Stimulated activated CD4-positive, alpha-beta T cell treated with anti-CD3 and anti-CD28 coated beads, Interleukin-1b, Interleukin-23, amount 100 ng/mL, for 4 hours (primary cell): ENCODE measurements at places on chromosomes 7 and 10.

DNA sequence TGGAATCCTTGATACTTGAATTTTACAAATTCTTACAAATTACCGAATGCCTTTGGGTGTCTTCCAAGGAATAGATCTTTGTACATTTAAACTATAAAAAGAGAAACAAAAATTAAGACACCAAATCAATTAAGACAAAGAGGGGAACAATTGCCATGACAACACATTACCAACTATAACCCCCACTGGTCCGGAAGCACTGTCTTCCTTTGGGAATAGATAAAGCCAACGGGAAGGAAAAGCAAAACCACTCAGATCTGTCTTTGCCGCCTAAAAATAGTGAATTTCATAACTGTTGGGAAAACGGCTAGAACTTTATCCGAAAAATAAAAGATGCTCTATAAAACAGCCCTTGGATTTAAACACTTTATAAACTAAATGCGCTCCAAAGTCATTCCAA is 37.4 kb downstream of the GRB10 start:
- no peak for DNase-seq

DNA sequence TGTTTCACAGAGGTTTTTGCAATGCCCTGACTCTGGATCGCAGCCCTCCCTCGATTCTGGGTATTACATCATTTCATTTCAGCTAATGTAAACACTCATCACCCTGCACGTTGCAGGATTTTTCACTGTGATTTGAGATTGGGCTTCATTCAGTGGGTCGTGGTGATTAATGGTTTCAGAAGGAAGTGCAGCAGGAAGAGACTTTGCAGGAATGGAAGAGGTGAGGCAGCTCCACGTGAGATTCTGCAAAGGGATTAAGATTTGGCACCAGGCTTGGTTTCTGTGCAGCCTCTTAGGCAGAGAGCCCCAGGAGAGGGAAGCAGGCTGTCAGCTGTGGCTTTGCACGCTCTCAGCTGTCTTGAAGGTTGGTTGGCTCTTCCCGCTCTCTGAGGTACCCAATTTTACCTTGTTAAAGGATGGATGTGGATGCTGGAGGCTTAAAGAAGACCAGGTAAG is 95.2 kb downstream of the PLCE1 start:
- DNase-seq, result no peak

DNA sequence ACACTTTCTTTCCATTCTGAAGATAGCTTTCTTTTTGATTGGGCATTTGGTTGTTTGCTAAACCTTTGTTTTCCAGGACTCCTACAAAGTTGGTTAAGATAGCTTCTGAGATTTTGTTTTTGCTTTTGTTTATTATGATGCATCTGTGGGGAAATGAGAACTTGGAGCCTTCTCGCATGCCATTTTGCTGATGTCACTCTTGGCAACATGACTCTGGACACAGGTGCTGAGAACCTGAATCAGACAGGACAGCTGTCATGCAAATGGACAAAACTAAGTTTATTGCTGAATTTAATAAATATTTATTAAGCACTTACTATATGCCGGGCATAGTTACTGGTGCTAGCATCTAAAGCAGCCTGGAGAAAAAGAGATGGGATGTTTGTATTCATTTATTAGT is 274.1 kb downstream of the ZEB1 start:
- DNase-seq, result no peak

DNA sequence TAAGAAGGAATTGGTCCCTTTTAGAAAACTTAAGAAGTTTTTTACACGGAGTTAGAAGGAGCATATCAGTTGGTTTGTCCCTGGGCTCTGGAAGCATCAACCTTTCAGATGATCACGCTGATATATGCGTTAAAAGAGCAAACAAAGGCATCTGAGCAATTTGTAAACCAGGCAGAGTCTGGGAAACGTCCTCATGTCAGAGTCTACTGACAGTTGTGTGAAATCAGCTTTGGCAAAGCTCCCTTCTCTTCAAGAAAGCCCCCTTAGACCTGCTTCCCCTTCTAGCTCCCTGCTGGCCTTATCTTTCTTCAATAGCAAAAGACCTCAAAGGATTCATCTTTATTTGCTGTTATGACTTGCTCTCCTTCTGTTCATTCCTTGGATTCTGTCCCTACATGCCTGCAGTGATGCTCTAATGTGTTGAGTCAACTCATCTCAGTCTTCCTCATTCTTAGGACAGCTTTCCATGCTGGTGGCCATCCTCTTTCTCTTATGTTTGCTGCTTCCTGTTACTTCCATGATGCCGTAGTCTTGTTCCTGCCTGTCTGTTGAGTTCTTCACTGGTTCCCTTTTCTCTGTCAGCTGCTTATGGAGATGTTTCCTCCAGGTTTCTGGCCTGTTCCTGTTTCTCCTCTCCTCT is 106.5 kb upstream of the BMPER start:
- no peak for DNase-seq

DNA sequence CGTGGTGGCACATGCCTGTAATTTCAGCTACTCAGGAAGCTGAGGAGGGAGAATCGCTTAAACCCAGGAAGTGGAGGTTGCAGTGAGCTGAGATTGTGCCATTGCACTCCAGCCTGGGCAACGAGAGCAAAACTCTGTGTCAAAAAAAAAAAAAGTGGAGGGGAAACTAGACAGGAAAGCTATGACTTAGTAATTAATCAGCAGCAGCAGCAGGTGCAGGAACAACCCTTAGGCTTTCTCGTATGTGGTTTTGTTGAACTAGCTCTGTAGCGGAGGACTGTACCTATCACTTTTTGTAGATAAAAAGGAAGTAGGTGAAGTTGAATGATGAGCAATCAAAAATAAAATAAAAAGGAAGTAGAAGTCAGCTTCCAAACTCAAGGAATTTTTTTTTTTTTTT is 76.9 kb upstream of the KMT2C start:
- DNase-seq, result peak; percentile 3

- no peak for DNase-seq
These were observed 102.7 kb upstream of the MKLN1 start for GRCh38 chr7:131224996-131225395.

DNA sequence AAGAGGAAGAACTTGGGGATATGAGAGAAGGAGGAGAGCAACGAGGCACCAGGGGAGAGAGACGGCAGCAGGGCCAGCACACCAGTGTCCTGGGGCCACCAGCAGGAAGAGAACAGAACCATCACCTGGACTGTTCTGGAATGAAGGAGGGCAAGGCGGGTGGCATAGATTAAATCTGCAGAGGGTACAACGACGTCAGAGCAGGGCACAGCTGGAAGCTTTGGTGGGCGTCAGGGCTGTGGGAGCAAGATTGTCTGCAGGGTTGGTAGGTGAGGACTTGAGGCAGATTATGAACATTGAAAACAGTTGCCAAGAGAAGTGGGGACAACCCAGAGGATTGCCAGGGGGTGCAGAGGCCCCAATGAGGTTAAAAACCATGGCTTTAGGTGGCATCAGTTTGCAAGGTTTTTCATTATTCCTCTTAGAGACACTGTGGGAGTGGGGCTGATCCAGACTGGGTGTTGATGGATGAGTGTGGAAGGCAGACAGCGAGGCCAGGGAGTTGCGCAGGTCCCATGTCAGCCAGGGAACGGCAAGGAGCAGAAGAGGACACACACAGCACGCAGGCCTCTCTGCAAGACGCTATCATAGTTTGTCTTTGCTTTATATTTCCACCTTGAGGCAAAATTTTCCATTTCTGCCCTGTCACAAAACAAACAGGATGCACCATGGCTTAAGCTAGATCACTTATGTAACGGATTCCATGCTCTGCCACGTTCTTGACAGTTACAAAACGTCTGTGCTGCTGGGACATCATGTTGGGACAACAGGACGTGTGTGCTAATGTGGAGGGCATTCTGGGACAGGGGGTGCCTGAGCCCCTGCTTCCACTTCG is 52.5 kb upstream of the LEP start:
- no peak for DNase-seq

GRCh38 chr7:71995111-71995510 is 417.0 kb downstream of the CALN1 start:
- DNase-seq, result no peak

- DNase-seq, result no peak
These were observed 159.3 kb downstream of the PTPN20 start for GRCh38 chr10:47070541-47070940.

- DNase-seq, result no peak
These were observed 730.0 kb upstream of the SORCS1 start for GRCh38 chr10:107894516-107894915.

DNA sequence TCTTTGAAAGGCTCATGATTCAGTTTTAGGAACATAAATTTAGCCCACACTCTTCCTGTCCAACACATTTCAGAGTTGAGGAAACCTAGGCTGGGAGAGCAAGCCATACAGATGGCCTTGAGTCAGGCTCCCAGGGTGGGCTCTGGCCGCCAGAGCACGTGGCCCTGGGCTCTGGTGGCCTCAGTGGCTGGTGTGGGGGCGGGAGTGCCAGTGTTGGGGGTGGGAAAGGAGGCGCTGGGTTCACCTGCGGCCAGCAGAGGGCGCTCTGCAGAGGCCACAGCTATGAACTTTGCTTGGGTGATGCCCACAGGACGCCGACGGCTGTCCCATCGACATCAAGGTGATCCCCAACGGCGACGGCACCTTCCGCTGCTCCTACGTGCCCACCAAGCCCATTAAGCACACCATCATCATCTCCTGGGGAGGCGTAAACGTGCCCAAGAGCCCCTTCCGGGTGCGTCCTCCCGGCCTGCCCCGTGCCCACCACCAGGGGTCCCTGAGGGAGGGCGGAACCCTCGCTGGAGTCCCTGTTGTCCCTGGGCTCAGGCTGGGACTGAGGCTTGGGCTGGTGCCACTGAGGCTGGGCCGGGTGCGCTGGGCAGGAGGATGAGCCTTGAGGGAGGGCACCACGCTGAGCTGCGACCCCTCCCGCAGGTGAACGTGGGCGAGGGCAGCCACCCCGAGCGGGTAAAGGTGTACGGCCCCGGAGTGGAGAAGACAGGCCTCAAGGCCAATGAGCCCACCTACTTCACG is 11.9 kb downstream of the FLNC start:
- DNase-seq, result peak; percentile 53

DNA sequence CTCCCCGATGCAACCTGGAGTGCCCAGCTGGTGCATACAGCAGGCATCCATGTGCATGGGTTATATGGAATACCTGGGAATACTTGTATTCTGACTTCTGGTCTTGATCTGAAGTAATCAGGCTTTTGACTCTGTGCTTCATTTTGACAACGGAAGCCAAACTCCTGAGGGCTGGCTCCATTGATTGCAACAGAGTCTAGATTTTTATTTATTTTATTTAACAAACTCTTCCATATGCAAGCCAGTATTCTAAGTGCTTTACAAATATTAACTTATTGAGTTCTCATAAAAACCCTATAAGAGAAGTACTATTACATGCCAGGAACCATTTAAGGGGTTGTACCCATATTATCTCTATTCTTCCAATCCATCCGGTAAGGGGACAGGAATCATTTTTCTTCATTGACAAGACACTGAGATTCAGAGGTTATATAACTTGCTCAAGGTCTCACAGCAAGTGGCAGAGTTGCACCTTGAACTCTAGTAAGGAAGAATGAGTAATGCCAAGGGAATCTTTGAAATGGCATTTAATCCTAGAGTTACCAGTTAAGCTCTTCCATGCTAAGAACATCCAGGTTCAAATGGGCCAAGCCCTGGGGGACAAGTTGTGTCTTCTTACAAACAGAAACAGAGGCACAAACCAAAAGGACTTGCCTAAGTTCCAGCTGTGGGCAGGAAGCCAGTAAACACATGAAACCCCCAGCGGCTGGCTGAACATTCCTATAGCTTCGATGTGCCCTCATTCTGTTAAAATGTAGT is 241.0 kb downstream of the WDR11 start:
- DNase-seq, result no peak

GRCh38 chr7:29604702-29605101 is 41.1 kb downstream of the PRR15 start:
- DNase-seq, result no peak

- DNase-seq, result no peak
These were observed 78.7 kb downstream of the GATA3 start for GRCh38 chr10:8133146-8133545.

DNA sequence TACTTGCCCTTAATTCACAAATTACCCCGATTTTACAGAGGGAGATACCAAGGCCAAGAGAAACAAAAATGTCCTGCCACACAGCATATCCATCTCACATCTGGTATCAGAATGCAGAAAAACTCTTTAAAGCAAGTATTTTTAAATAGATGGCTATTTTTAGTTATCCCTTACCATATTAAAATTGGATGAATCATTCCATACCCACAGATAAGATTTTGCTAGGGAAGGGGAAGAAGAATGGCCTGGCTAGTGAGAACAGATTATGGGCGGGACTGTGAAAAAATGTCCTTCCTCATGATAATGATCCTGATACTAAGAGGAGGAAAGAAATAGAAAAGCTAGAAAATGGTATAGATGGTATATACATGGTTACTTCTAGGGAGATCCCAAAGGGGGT is 80.6 kb upstream of the GATAD1 start:
- DNase-seq, result no peak

GRCh38 chr7:35831208-35831607 is 30.4 kb downstream of the SEPTIN7 start:
- DNase-seq, result no peak

- no peak for DNase-seq
These were observed 700.9 kb downstream of the GRID1 start for GRCh38 chr10:85665681-85666080.

GRCh38 chr10:70007116-70007820 is 45.4 kb upstream of the MACROH2A2 start:
- no peak for DNase-seq

DNA sequence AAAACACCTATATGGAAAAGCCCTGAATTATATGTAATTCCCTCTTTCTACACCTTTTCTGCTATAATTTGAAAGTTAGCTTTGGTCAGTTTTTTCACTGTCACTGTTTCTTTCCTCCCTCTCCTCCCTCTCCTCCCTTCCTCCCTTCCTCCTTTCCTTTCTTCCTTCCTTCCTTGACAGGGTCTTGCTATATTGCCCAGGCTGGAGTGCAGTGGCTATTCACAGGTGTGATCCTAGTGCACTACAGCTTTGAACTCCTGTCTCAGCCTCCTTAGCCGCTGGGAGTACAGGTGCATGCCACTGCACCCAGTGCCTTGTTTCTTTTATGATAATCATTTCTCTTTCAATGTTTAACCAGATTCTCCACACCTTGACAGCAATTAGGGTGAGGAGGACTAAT is 22.1 kb upstream of the UMAD1 start:
- no peak for DNase-seq

DNA sequence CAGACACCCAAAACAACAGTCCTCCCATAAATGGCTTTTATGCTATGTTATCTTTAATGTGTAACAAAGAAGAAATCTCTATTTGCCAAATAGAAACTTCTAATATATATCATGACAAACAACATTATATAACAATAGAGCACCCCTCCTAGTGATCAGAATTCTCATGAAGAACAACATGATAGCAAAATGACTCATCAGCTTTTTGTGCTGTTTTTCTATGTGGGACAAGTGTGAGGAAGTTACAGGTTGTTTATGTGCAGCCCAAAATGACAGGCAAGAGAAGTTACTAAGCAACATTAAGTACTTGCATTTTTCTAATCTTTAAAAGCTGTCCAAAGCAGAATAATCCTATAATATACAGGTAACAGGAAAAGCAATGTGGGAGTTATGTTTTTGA is 7.7 kb downstream of the DGKB start:
- DNase-seq, result no peak

GRCh38 chr10:113362645-113363091 is 190.2 kb upstream of the HABP2 start:
- no peak for DNase-seq

GRCh38 chr10:101624526-101625102 is 36.5 kb downstream of the DPCD start:
- DNase-seq, result no peak

GRCh38 chr10:94042001-94042833 is 48.5 kb downstream of the PLCE1 start:
- no peak for DNase-seq
